ENCODE measurements at places on chromosomes 13 and 19. TPM values are rescaled to one million over a fixed set of nuclear protein-coding genes. Genes with fewer than 3 reads are reported as not detected.

KRTDAP gene
- not detected for total RNA-seq

DNA sequence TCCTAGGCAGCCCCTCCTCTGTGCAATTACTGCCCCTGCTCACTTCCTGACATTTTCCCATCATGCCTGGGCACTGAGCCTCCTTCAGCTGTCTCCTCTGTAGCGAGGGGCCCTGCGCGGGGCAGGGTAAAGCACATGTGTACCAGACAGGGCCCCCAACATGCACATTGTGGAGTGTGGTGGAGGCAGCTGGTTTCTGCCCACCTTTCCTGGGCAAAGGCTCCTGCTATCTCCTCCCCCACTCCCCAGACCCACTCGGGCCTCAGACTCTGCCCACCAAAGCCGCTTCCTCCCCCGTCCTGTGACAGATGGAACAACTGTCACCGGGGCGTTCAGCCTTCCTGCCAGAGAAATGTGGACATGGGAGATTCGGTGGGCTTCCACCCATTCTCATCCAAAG lies 2.9 kb upstream of the KPTN start:
- DNase-seq = no peak

- DNase-seq = no peak
Observed at GRCh38 chr19:9039728-9040127, 29.5 kb upstream of the MUC16 start.

ICAM1 gene
- total RNA-seq = 149 TPM

CRTC1 gene
- total RNA-seq = 13.8 TPM

GRCh38 chr13:99178636-99179035 lies 22.0 kb upstream of the UBAC2 start:
- DNase-seq = no peak

Data from left lung (tissue), 14 donors.